Amniotic epithelial cell (primary cell): ENCODE measurements at places on chromosomes 6 and 20.
A peak's percentile ranks its signal among the peaks of the same experiment; 100 is the strongest.

GRCh38 chr6:129098061-129098553 lies 215.2 kb downstream of the LAMA2 start:
- no peak for DNase-seq

GRCh38 chr6:170269151-170269845 lies 21.6 kb downstream of the DLL1 start:
- no peak for DNase-seq

DNA sequence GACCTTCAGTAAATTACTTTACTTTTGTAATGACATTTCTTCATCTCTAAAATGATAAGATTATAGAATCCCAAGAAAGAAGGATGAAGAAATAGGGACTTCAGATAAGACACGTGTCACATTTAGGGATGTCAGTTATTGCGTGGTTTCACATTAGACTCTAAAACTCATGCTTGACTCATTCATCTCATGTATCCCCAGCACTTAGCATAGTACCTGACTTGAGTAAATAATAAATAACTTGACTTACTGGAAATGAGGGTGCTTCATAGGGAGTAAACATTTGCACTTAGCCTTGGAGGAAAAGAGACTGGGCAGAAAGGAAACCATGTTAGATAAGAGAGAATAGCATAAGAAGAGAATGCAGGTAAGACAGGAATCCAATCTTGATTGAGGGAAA lies 37.2 kb downstream of the VTA1 start:
- DNase-seq: peak; percentile 34

- no peak for DNase-seq
Observed at GRCh38 chr6:34928695-34929094, 39.6 kb downstream of the ANKS1A start.

- DNase-seq: peak; percentile 43
Observed at GRCh38 chr6:158231551-158232315, 63.6 kb downstream of the GTF2H5 start.

DNA sequence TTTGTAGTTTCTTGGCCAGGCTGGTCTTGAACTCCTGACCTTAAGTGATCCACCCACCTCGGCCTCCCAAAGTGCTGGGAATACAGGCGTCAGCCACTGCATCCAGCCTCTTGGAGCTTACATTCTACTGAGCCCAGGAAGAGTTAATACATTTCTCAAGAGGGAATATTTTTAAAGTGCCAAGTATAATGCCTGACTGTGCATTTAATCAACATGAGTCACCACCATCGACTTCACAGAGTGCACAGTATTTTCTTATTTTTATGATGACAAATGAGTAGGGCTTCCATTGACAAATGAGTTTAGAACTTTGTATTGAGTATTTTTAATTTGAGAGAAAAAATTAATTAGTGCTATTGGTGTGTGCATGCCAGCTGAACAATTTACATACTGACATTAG lies 72.2 kb downstream of the SASH1 start:
- DNase-seq: peak; percentile 78

- no peak for DNase-seq
Observed at GRCh38 chr20:46362921-46363867, 43.2 kb downstream of the ELMO2 start.

DNA sequence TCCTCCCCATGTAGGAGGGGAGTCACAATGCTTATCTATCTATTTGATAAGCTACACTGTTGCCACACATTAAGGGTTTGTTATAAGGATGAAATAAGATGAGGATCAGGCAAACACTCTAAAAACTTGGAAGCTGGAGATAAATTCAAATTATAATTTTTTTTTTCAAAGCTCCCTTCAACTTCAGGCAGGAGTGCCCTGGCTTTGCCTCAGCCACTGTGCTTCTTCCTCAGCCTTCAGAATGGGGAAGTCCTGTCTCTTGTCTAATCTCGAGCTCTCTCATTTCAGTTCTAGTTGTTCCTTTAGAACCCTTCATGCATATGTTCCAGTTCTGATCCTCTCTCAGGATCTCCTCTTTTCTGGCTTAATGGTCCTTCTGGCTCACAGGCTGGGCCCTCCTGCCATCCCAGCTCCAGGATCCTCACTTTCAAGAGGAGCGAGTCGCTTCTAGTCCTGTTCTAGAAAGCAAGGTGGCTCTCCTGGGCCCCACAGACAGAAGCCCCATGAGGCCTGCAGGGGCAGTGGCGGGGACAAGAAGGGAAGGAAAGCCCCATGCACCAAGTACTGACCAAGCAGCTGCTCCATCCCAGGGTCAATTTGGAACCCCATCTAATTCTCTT lies 164.3 kb downstream of the VEGFA start:
- DNase-seq: no peak

DNA sequence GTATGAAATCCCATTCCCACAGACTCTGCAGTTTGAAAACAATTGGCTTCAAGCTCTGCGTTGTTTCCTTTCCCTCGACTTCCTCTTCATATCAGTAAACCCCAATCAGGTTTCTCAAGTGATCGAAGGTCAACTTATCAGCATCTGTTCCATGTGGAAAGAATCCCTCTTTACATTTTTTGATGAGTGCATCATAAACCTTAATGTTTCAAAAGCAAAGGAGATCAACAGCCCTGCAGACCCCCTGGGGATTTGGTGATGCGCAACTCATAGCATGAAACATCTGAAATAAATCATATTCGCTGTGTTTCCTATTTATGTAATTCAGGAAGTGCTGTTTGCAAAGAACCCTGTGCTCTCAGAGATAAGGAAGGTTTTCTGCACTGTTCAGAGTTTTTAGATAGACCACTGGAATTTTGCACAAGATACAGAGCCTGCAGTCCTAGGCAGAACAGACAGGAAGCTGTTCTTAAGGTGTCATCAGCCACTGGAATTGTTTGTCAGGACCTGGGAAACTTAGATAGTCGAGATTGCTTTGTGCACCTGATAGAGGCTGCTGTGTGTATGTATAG lies 216.0 kb downstream of the HIVEP2 start:
- peak; percentile 96 for DNase-seq

DNA sequence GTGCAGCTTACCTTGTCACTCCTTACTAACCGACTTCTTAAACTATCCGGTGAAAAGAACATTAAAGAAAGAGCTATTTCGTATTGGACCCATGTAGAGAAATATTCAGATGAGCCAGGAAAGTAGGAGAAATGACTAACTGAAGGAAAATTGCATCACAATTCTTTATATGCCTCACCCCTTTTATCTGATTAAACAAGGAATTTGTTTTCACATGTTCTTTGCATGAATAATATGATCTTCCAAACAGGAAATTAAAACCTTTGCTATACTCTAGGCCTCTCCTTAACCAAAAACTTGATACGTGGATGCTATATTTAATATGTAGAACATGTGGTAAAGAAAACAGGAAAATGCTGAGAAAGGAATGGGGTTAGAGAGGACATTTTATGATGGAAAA lies 41.9 kb upstream of the LRRC1 start:
- DNase-seq: peak; percentile 92

DNA sequence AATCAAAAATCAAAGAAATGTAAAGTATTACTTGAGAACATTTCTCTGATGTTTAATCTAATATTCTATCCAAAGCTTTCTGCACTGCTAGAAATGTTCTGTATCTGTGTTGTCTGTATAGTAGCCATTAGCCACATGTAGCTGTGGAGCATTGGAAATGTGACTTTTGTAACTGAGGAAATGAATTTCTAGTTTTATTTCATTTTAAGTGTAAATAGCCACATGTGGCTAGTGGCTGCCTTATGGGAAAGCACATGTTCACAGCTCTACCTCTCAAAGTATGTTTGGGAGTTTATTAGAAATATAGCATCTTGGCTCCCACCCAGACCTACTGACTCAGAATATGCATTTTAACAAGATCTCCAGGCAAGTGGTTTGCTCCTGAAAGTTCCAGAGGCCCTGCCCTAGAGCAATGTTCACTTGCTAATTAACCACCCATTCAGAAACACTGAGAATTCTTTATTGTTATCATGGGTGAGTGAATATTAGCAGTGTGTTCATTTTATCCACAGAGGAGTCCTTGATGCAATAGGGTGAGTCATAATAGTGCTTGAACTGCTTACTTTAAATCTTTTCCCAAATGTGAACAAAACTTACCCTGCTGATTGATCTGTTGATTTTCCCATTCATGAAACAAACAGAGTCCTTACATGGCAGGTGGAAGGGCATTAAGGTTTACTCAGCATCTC lies 282.7 kb downstream of the PLCB1 start:
- peak; percentile 75 for DNase-seq

DNA sequence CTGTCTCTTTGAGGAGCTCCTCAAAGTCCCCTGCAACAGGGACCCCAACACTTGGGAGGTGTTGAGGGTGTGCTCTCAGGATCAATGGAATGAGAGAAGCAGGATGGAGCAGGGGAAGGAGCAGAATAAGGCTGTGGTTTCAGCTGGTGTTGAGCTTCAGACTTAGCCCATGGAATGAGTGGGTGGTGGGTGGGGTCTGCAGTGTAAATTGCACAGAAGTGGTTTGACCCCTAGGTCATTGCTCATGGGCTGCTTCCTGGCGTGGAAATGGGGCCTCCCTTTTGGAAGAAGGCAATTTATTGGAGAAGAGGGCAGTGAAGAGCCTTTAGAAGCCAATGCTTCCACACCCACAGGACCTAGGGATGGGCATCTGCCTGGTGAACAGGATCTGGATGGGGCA lies 37.0 kb upstream of the KCNG1 start:
- no peak for DNase-seq

DNA sequence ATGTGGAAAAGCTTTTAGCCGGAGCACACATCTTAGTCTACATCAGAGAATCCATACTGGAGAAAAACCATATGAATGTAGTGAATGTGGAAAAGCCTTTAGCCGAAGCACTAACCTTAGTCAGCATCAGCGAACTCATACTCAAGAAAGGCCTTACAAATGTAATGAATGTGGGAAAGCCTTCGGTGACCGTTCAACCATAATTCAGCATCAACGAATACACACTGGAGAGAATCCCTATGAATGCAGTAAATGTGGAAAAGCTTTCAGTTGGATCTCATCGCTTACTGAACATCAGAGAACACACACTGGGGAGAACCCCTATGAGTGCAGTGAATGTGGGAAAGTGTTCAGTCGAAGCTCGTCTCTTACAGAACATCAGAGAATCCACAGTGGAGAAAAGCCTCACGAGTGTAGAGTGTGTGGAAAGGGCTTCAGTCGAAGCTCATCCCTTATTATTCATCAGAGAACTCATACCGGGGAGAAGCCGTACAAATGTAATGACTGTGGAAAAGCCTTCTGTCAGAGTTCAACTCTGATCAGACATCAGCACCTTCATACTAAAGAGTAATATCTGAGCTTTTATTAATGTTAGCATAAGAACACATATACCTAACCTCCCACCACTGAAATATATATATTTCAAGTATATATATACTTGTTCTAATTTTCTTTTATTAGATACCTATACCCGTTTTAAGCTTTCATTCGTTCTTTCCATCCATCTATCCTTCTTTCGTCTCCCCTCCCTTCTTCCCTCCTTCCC lies 12.5 kb downstream of the ZNF391 start:
- no peak for DNase-seq

DNA sequence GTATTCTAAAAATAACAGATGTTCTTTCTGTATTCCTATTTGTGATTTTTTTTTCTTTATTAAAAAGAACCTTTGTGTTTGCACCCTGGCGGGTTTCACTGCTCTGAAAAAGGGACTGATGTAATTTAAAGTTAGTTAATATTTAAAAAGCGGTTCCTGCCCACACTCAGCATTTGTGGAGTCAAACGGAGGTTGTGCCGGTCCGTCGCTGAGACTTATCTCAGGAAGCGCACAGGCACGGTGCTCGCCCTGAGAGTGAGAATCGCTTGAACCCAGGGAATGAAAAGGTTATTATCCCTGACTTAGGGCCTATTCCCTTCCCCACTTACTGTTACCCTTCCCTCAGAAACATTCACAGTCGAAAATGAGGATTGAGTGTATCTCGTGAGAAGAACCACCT lies 366.7 kb downstream of the THBS2 start:
- no peak for DNase-seq

- no peak for DNase-seq
Observed at GRCh38 chr20:24004471-24004870, 15.9 kb upstream of the GGTLC1 start.

GRCh38 chr6:84811351-84811750 lies 47.0 kb upstream of the TBX18 start:
- DNase-seq: no peak

DNA sequence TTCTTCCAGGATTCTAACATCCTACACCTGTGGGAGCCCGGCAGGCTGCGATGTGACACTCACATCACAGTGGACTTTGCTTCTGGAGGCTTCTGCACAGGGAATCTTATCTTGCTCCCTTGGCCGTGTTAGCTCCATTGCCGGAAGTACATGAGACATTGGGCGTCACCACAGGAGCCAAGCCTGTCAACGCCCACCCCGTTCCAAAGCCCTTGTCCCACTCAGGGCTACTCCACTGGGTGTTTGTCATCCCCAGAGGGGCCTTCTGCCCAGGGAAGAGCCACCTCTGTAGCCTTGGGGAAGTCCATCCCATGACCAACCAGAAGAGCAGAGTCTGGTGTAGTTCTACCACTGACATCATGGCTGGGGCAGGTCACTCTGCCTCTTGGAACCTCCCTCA lies 1.7 kb downstream of the RAB44 start:
- no peak for DNase-seq

- no peak for DNase-seq
Observed at GRCh38 chr6:37696841-37697662, 631 bp downstream of the MDGA1 start.

- peak; percentile 63 for DNase-seq
Observed at GRCh38 chr6:108648191-108648590, 87.5 kb downstream of the FOXO3 start.

- DNase-seq: peak; percentile 1
Observed at GRCh38 chr6:33116841-33117711, 41.3 kb downstream of the HLA-DPB1 start.

- DNase-seq: no peak
Observed at GRCh38 chr6:166471797-166472260, 89.1 kb upstream of the MPC1 start.

DNA sequence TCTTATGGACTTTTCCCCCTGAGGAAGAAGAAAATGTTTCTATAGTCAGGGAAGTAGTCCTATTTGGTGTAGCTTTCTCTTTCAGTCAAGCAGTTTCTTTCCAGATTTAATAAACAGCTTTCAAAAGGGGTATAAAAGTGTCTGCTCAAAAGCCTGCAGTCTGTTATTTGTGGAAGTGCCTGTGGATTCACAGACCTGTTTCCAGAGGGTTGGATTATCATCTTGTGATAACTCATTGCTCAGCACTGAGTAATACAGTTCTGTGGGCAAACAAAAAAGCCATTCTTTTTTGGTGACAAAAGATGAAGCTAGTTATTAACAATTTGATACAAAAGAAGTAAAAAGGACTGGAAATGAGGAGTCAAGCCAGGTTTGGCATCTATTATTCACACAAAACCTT lies 358.2 kb upstream of the ID4 start:
- peak; percentile 48 for DNase-seq
